ENCODE measurements at places on chromosomes 12 and 14.

GRCh38 chr12:121582583-121583333 lies 1.9 kb upstream of the KDM2B start:
- DNase-seq: no peak

DNA sequence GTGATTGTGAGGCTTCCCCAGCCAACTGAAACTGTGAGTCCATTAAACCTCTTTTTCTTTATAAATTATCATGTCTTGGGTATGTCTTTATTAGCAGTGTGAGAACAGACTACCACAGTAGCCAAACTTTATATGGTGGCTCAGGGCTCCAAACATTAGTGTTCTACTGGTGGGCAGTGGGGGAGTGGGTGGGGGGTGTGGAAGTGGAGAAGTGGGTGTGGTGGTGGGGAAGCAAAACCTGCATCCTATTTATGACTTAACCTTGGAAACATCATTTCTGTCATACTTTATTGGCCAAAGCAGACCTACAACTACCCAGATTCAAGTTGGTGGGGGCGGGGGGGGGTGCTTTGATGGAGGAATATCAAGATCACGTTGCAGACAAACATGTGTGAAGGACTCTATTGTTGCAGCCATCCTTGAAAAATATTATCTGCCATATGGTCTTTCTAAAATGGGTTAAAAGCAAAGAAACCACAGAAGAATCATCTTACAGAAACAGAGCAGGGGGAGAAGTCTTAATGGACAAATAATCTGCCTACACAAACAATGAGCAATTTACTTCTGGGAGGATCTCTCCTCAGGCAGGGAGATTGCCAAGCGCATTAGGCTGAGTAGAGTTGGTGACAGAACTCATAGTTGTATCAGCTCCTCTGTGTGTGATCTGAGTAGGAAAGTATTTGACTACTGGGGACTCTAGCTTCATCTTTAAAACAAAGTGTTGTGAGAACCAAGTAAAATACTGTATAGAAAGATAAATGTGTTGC lies 1.4 kb upstream of the PWP1 start:
- no peak for DNase-seq

DNA sequence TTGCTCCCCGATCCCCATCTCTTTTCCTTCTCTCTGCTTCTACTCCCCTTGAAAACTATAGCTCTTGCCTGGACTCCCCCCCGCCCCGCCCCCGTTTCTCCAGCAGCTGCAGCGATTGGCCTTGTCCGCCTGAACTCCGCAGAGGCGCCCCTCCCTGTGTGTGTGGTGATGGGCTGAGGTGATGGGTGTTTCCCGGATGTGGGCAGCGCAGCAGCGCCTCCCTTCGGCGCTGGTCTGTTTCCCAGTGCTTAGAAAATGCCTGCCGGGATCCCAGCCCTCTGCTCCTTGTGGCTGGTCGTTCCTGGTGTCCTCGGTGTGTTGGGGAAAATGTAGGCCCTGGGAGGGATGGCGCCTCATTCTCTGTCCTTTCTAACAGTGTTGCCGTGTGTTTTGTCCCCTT lies 43.3 kb downstream of the GALNT8 start:
- peak; percentile 78 for DNase-seq

DNA sequence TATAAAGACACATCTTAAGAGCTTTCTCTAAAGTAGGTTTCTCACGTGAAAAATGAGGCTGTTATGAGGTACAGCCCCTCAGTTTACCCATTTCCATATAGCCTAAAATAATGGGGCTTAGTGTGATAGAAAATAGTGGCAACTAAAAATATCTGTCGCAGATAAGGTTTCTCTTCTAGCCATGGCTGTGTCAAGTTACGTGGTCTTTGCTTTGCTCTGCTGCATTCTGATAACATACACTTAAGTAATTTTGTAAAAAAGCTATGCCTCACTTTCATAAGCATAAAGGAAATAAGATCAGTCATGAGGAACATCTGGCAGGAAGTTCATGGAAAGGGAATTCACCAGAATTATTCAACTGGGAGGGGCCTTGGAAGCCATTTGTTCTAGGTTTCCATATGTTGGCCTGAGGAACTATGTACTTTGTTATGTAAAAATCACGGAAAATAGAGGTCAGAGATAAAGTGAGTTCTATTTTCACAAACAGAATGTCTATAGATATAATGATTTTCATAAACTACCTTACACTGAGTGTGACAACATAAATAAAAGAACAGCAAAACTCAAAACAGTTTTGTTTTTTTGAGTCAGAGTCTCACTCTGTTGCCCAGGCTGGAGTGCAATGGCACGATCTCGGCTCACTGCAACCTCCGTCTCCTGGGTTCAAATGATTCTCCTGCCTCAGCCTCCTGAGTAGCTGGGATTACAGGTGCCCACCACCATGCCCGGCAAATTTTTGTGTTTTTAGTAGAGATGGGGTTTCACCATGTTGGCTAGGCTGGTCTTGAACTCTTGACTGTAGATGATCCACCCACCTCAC lies 195.6 kb upstream of the KRR1 start:
- no peak for DNase-seq

- no peak for DNase-seq
These were observed 11.4 kb downstream of the RIOX1 start for GRCh38 chr14:73502017-73502619.

GRCh38 chr12:52278575-52279421 lies 4.4 kb downstream of the KRT86 start:
- peak; percentile 40 for DNase-seq

DNA sequence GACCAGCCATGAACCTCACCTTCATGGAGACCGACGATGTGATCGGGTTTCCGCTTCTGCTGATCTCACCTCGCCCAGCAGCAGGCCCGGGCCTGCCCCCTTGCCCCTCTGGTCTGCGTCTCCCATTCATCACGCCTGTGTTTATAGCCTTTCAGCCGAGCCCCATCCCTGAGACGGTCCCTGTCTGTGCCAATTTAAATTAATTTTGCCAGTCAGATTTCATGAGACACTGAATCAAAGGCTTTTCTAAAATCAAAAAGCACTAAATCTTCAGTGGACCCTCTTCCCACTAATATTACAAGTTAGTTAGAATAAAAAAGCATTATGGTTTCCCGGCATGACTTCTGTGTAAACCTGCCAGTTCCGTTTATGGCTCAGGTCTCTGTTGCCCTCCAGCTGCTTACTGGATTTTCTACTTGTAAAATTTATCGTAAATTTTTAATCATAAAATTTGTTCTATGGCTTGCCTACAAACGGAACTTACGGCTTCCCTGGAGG lies 155.9 kb downstream of the ESRRB start:
- no peak for DNase-seq

- no peak for DNase-seq
These were observed 216.3 kb upstream of the ATXN7L3B start for GRCh38 chr12:74321381-74321780.

DNA sequence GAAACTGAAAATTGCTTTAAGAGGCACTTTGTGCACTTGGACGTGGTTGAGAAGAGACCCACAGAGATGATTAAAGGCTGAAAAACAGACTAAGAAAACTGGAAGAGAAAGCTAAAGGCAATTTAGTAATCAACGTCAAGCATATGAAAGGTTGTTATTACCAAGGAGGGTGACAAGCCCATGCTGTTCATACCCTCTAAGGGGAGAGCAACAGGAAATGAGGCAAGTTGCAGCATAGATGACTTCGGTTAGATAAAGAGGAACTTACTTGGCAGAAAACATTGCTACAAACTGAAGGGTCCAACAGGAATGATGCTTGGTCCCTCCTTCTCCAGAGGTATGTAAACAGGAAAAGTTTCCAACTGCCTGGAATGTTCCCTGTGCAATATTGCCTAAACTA lies 107.8 kb downstream of the DUSP6 start:
- no peak for DNase-seq

DNA sequence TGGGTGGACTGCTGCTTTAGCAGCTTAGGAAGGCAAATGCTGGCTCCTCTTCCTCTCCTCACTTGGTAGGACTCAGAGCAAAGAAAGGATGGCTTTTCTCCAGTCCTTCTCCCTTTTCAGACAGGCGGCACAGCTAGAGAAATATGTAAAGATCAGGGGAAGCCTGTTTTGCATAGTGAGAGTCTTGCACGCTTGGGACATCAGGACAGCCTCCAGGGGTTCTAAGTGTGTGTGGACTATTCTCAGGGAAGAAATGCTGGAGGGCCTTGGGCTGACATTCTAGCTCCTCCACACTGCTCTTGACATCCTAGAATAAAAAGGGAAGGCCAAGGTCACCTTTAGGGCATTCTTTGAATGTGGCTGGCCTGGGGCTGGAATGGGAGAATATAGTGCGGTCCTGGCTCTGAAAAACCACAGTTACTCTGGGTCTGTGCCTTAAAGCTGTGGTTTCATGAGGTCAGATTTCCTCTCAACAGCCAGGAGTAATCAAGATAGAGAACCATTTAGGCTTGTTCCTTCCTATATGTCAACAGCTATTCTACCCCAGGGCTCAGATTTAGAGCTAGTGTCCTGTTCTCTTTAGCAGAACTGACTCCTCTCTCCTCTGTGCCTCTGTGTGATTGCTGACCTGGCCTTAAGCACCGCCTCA lies 24.3 kb downstream of the CMA1 start:
- DNase-seq: no peak

- no peak for DNase-seq
These were observed 598.7 kb downstream of the SOX5 start for GRCh38 chr12:23350808-23351207.

- no peak for DNase-seq
These were observed 4.3 kb downstream of the STRAP start for GRCh38 chr12:15886372-15887042.

DNA sequence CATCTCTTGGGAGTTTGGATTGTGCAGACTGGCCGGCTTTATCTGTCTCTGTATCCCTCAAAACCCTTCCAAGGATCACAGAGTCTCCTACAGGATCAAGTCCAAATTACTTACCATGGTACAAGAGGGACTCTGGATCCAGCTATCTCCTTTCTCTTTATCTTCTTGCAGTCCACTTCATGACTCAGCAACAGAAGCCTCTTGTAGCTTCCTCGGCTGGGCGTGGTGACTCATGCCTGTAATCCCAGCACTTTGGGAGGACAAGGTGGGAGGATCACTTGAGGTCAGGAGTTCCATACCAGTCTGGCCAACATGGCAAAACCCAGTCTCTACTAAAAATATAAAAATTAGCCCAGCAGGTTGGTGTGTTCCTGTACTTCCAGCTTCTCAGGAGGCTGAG lies 189.7 kb downstream of the BCAT1 start:
- no peak for DNase-seq

- DNase-seq: no peak
These were observed 2.3 kb upstream of the JPH4 start for GRCh38 chr14:23580948-23581281.

GRCh38 chr14:61388173-61388975 lies 67.0 kb downstream of the PRKCH start:
- DNase-seq: peak; percentile 57

DNA sequence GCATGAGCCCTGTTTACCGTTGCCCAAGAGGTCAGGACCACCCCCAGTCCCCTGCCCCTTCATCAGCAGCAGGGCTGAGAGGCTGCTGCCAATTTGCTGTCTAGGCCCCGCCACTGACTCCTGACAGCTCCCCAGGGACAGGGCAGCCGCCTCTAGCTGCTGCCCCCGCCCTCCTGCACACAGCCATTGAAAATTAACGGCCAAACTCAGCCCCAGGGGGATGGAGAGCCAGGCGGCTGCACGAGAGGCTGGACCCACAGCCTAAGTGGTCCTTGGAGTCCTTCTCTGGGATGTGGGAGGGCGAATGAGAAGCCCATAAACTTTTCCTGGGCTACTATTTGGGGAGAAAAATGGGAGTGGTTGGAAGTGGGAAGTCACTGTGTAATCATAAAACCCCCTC lies 4.6 kb downstream of the FOXN4 start:
- DNase-seq: peak; percentile 86

DNA sequence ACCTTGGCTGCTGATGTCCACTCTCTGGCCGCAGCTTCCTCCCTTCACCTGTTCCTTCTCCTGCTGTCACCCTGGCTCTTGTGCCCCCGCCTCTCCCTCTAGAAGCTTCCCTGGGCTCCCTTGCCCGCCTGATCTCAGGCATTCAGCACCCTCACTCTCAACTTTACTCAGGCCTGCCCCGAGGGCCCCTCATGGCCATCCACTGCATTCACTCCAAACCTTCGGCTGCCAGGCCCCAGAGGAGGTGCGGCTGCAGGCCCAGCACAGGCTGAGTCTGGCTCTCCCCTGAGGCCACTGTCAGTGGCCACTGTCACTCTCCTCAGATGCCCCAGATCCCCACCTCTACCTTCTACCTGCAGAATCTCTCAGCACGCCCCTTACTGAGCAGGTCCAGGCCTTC lies 183.9 kb downstream of the ZFP36L1 start:
- DNase-seq: no peak

- DNase-seq: no peak
These were observed 83.9 kb downstream of the ARL6IP4 start for GRCh38 chr12:123064366-123064765.

GRCh38 chr12:132176920-132177551 lies 32.8 kb downstream of the NOC4L start:
- no peak for DNase-seq

- no peak for DNase-seq
These were observed 12.1 kb downstream of the PYGL start for GRCh38 chr14:50932156-50932555.

DNA sequence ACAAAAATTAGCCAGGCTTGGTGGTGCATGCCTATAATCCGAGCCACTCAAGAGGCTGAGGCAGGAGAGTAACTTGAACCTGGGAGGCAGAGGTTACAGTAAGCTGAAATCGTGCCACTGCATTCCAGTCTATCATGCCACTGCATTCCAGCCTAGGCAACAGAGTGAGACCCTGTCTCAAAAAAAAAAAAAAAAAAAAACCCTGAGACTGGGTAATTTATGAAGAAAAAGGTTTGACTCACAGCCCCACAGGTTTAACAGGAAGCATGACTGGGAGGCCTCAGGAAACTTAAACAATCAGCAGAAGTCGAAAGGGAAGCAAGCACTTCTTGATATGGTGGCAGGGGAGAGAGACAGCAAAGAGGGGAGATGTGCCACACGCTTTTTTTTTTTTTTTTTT lies 123.2 kb downstream of the GXYLT1 start:
- no peak for DNase-seq

DNA sequence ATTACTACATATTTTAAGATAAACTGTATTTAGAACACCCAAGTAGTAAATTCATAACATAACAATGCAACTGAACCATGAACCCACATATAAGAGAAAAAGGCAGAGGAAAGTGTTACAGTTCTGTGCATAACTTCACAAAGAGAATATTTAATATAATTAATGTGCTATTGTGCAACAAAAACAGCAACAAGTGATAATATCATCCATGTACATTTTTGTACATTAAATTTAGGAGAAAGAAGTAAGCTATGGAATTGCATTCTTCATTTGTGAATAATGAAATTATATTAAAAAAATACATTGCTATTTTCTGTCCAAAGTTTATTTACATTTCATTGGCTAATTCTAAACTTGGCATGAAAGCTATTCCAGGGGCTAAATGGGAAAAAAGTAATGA lies 72.6 kb downstream of the PLEKHG7 start:
- no peak for DNase-seq

- DNase-seq: no peak
These were observed 82.0 kb upstream of the ESRRB start for GRCh38 chr14:76293923-76294322.

GRCh38 chr14:48914382-48914781 lies 671.8 kb downstream of the RPS29 start:
- no peak for DNase-seq

GRCh38 chr14:41349289-41349910 lies 257.3 kb upstream of the LRFN5 start:
- no peak for DNase-seq

GRCh38 chr14:35949920-35950513 lies 123.9 kb downstream of the BRMS1L start:
- DNase-seq: no peak

- no peak for DNase-seq
These were observed 98.7 kb downstream of the WIF1 start for GRCh38 chr12:65022421-65022820.

Data from NCI-H187 (cell line).